ENCODE measurements at places on chromosomes 5 and 9.

- no peak for DNase-seq
Observed at GRCh38 chr9:74742191-74742790, 145.4 kb downstream of the TRPM6 start.

GRCh38 chr9:93132946-93133680, 938 bp downstream of the NINJ1 start:
- no peak for DNase-seq

GRCh38 chr9:93902780-93903655, 52.1 kb downstream of the BARX1 start:
- DNase-seq: no peak

- DNase-seq: no peak
Observed at GRCh38 chr9:108634204-108634603, 221.6 kb downstream of the ACTL7B start.

DNA sequence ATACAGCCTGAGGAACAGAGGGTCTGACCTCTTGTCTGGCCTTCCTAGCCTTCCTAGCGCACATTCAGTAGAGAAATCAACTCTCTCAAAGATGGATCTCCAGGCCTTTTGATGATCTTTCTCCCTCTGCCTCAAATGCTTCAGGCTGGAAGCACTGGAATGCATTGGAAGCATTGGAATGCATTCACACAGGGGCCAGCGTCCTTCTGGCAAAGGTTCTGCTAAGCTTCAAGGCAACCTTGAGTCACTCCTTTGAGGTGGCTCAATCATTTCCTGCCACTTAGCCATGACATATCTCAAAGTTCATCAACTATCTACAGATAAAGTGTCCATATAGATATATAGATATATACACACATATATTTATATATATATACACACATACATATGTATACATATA, 42.9 kb downstream of the OR2K2 start:
- no peak for DNase-seq

DNA sequence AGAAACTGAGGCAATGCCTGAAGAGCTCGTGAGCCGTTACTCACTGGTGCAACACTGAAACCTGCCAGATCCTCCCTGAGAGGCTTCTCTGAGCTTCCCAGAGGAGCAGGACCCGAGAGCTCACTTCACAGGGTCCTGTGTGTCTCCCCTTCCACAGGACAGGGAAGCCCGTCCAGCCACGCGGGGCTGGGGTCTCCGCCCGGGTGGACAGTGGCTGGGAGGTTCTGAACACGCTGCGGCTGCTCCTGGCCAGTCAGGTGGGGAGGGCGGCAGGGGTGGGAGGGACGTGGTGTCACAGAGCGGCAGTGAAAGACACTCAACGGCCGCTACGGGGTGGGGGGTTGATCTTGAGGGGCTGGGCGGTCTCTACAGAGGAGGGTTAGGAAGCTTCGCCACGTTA, 290 bp upstream of the ZDHHC11 start:
- no peak for DNase-seq

DNA sequence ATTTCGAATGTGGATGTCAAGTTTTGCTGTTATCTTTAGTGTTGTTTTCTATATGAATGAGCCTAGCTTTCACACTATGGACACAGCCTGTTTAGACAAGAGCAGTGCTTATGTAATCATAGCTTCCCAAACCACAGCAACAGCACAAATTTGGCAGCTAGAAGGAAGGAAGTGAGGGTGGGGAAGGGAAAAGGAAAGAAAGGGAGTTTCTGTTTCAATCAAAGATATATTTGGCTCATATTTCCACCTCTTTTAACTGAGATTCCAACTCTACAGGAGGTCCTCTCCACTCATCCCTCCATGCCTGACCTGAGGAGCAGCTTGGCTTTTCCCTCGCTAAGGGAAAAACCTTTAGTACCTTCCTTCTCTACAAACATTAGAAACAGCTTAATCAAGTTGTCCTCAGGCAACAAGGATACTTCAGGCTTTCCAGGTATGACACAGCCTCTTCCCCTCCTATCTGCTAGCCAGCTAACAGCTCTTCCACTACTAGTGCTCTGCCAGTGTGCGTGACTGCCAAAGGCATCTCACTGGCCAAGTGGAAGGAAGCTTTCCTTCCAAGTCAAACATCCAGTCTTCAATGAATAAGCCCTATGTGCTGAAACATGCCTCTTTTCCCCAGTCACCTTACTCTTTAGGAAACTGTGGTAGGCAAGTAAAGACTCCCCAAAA, 268.6 kb upstream of the PTGER4 start:
- DNase-seq: no peak

GRCh38 chr9:70485273-70485858, 70.9 kb upstream of the KLF9 start:
- no peak for DNase-seq

GRCh38 chr9:5832071-5832537, 813 bp downstream of the ERMP1 start:
- DNase-seq: peak; percentile 10

GRCh38 chr9:37215830-37216229, 95.5 kb downstream of the ZCCHC7 start:
- DNase-seq: no peak

GRCh38 chr5:36494841-36495601, 111.4 kb upstream of the SLC1A3 start:
- DNase-seq: no peak

- peak; percentile 60 for DNase-seq
Observed at GRCh38 chr9:91164724-91165520, 196.8 kb downstream of the AUH start.

DNA sequence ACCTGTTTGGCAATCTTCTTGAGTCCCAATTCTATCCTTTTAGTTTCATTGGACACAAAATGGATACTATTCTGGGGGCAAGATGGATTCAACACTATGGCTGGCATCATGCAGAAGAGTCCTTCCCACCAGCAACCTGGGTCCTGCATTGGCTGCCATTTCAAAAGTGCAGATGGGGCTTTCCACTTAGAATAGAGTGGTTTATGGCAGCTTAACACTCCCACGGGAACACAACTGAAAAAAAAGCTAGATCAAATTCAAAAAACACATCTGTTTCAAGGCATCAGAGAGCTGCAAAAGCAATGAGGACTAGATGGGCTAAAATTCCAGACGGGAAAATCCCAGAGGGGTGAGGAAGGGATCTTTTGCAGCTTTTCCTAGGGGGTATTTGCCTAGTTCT, 11.2 kb upstream of the HMHB1 start:
- DNase-seq: no peak

DNA sequence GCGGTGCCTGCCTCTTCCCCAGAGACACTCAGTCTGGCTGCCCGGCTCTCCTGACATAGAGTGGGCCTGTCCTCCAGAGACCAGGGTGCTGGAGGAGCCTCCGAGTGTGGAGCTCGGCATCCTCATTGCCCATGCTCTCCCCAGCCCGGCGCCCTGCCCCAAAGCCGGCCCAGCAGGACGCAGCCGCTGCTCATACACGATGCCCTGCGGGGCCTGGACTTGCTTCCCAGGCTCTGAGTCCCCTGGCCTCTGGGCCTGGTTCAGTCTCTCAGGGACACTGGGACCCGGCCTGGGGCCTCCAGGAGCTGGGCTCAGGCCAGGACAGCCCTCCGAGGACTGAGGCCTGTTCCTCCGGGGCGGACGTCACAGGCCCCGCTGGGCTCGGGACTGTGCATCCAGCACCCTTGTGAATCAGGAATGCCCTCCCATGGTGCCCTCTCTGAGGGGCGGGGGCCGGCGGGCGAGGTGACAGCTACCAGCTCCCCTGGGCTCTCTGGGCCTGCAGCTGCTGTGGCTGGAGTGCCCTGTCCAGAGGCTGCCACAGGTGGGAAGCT, 23.2 kb downstream of the TPPP start:
- no peak for DNase-seq

- no peak for DNase-seq
Observed at GRCh38 chr9:4969130-4969529, 15.9 kb upstream of the JAK2 start.

DNA sequence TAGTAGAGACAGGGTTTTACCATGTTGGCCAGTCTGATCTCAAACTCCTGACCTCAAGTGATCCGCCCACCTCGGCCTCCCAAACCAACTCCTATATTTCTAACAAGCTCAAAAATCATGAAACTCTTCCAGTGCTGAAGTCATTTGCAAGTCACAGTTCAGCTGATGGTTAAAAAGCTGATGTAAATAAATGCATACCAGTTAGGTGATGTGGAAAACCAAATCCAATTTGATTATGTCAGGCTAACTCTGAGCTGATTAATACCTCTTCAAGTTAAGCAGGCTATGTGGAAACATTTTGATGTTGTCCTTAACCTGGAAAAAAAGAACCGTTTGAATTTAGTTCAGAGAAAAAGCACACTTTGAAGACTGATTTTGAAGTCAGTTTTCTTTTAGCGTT, 51.0 kb downstream of the TMEM252 start:
- no peak for DNase-seq

DNA sequence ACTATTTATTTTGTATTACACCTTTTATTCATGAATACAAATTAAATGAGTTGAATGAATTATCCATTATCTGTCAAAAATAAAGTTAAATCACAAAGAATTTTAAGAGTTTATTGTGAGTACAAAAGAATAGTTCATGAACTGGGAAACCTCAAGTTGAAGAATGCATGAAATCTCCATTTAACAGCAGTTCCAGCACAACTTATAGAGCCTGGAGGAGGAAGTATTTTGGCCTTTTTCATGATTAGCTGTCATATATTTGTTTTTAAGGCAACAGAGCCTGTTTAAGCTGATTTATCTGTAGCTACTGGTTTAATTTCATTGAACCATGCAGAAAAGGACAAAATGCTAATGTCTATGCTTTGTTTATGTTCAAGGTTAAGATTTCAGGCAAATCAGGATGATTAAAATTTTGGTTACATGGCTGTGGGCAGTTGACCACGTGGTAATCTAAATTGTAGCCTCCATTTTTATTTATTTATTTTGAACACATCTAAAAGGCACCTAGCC, 12.2 kb downstream of the SPINK1 start:
- DNase-seq: no peak

DNA sequence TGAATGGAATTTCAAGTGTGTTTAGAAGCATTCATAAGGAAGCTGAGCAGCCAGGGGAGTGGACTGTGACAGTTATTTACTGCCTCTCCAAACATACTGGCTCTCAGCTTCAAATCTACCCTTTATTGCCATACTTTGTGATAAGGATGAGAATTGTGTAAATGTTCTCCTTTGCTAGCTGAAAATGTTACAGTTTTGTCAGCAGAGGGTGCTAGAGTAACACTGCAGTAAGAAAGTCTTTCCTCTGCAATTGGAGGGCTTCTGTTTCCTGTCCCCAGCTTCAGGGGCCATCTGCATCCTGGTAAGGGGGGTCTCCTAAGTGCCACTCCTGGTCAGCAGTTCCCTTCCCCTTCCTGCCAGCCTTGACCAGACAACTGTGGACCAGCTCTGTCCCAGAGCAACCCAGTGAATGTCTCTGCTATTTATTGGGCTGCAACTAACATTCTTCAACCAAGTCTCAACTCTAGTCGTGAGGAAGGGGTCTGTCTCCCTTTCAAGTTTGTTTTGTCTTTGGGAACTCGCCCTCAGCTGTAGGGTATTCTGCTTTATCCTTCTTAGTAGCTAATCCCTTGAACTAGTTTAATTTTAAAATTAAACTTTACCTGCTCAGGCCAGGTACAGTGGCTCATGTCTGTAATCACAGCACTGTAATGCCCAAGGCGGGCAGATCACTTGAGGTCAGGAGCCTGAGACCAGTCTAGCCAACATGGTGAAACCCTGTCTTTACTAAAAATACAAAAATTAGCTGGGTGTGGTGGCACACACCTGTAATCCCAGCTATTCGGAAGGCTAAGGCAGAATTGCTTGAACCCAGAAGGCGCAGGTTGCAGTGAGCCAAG, 45.3 kb downstream of the RAPGEF6 start:
- DNase-seq: peak; percentile 40

DNA sequence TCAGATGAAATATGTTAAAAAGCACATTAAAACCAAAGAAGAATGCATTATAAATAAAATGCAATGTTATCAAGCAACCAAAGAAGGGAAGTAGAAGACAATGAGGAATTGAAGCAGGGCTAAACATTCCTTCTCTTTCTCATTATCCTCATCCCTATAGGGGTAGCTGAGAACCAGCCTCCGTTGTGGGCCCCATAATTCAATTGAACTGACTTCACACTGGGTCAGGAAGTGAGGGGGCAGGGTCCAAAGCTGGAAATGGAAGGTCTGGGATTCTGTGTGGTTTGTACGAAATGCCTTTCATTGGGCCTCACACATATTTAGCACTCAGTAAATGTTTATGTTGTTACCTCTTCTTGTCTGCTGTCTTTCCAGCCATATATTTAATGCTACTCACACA, 220.4 kb upstream of the CD180 start:
- no peak for DNase-seq

GRCh38 chr9:4425319-4426045, 64.8 kb upstream of the SLC1A1 start:
- DNase-seq: no peak

DNA sequence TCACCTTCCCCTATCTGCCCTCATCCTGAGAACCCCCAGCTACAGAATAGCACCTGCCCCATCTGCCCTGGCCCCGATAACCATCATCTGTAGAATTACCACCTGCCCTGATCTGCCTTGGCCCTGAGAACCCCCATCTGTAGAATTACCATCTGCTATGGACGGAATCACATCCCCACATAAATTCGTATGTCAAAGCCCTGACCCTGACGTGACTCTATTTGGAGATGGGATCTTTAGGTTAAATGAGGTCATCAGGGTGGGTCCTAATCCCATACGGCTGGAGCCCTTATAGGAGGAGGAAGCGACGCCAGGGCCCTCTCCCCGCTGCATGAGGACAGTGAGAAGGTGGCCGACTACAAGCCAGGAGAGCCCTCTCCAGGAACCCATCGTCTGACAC, 32.6 kb downstream of the SARDH start:
- no peak for DNase-seq

DNA sequence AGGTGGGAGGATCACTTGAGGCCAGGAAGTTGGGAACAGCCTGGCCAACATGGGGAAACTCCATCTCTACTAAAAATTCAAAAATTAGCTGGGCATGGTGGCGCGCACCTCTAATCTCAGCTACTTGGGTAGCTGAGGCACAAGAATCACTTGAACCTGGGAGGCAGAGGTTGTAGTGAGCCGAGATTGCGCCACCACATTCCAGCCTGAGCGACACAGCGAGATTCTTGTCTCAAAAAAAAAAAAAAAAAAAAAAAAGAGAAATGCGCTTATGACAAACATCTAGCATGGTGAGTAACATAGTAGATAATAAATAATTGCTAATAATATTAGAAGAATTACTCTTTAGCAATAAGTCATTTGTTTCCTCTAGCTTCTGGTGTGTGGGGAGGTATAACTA, 25.9 kb downstream of the RUSC2 start:
- no peak for DNase-seq

GRCh38 chr9:108665521-108666239, 190.1 kb downstream of the ACTL7B start:
- DNase-seq: no peak

DNA sequence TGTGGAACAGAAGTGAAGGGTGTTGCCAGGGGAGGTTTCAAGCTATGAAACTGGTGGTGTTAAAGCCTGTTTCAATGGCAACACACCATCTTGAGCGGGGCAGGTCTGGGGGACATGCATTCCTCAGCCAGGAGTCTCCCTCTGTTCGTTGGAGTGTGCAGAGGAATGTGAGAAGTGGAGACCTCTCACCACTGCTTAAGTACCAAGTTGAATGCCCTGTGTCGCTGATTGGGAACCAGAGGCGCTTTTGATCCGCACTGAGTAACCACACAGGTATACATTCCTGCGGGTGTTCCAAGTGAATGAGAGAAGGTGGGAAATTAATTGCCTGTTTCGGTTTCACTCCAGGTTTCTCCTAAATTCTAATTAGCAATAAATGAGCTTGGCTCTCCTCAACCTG, 99.4 kb downstream of the LIX1 start:
- no peak for DNase-seq

Data from effector memory CD8-positive, alpha-beta T cell (primary cell).